Large intestine (tissue), 12 donors: ENCODE measurements at places on chromosomes 16 and 17. TPM values are rescaled to one million over a fixed set of nuclear protein-coding genes. Genes with fewer than 3 reads are reported as not detected.

NHLRC4 gene
- polyA plus RNA-seq, result 2.0 TPM

FNDC8 gene
- polyA plus RNA-seq, result 0.07 TPM

IGSF6 gene
- polyA plus RNA-seq, result 7.4 TPM

DDX42 gene
- 136 TPM for polyA plus RNA-seq

DNA sequence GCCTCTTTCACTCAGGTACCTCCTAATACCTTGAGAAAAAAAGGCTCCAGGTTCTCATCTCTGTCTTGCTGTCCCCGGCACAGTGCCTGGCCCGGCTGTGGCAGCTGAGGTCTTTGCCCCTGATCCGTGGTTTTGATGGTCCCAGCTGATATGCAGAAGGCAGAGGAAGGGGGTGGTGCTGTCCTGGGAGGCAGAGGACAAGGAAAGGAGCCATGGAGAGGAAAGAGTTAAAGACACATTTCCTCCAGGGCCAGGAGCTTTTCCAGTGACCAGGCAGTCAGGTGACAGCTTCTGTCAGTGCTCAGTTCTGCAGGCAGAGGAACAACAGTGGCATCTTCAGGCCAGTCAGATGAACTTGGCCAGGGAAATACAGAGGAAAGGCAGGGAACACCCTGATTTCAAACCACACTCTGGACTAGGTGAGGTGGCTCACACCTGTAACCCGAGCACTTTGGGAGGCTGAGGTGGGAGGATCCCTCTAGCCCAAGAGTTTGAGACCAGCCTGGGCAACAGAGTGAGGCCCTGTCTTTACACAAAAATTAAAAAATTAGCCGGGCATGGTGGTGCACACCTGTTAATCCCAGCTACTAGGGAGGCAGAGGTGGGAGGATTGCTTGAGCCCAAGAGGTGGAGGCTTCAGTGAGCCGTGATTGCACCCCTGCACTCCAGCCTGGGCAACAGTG, 3.3 kb upstream of the COG1 start:
- peaks cover 10% of the 10 kb centered on the region for H3K4me1 ChIP-seq
- DNase-seq, result peak; percentile 73
- H3K27me3 ChIP-seq, result peaks cover 4% of the 10 kb centered on the region
- H3K36me3 ChIP-seq, result no peaks in the 10 kb centered on the region

GRCh38 chr17:53721101-53721500, 101.6 kb upstream of the KIF2B start:
- H3K27ac ChIP-seq, result no peak overlapping the region
- H3K4me3 ChIP-seq, result no peak overlapping the region
- H3K36me3 ChIP-seq, result no peaks in the 10 kb centered on the region
- no peaks in the 10 kb centered on the region for H3K4me1 ChIP-seq
- H3K27me3 ChIP-seq, result no peaks in the 10 kb centered on the region
- no peak for DNase-seq

DNA sequence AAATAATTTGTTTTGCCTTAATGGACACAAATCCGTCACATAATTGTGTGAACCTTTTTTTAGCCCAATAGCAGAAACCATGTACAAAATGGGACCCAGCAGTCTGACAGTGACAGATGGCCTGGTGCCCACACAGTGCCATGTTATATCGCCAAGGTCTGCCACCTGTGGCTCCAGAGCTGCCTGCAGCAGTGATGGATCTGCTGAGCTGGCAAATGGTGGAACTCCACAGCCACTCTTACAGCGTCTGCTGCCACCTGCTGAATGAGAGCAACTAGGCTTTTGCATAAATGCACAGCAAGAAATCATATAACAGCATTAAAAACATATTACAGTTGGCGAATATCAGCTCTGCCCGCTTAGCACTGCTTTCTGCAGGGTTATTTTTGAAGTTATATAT, 59.4 kb downstream of the NUP93 start:
- no peak overlapping the region for H3K27ac ChIP-seq
- no peaks in the 10 kb centered on the region for H3K4me1 ChIP-seq
- no peaks in the 10 kb centered on the region for H3K27me3 ChIP-seq

GRCh38 chr16:29975811-29976511, 2.3 kb downstream of the TAOK2 start:
- H3K4me1 ChIP-seq, result peaks cover 16% of the 10 kb centered on the region
- H3K27ac ChIP-seq, result no peak overlapping the region
- H3K36me3 ChIP-seq, result peaks cover 41% of the 10 kb centered on the region
- no peak for DNase-seq
- peak overlapping the region; percentile 96 for H3K4me3 ChIP-seq
- H3K27me3 ChIP-seq, result no peaks in the 10 kb centered on the region

- no peaks in the 10 kb centered on the region for H3K27me3 ChIP-seq
- H3K27ac ChIP-seq, result no peak overlapping the region
- DNase-seq, result peak; percentile 16
- no peak overlapping the region for H3K4me3 ChIP-seq
- no peaks in the 10 kb centered on the region for H3K4me1 ChIP-seq
Observed at GRCh38 chr17:67046398-67046797, 2.0 kb downstream of the CACNG1 start.

GRCh38 chr16:69179328-69180010, 7.5 kb upstream of the SNTB2 start:
- peaks cover 12% of the 10 kb centered on the region for H3K4me1 ChIP-seq
- peak overlapping the region; percentile 21 for H3K27ac ChIP-seq
- H3K4me3 ChIP-seq, result no peak overlapping the region
- peak; percentile 68 for DNase-seq
- H3K36me3 ChIP-seq, result no peaks in the 10 kb centered on the region

GRCh38 chr17:596287-596686, 118.4 kb downstream of the VPS53 start:
- peaks cover 18% of the 10 kb centered on the region for H3K4me1 ChIP-seq
- H3K27me3 ChIP-seq, result no peaks in the 10 kb centered on the region
- H3K27ac ChIP-seq, result peak overlapping the region; percentile 93
- H3K36me3 ChIP-seq, result peaks cover 15% of the 10 kb centered on the region
- H3K4me3 ChIP-seq, result no peak overlapping the region
- DNase-seq, result peak; percentile 96

DNA sequence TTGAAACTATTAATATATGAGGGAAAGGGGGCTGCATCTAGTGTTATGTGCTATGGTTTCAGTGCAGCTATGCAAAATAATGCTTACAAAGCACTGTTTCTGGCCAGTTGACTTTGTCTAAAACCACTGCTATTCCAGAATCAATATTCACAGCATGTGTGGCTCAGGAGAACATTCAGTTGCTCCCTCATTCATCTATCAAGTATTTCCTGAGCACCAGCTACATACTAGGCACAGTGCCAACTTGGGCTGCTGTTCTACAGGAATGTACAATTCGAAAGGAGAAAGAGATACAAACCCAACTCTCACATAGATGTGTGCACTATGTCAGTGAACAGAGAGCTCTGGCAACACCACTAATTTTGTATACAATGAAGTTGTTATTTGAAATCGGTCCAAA, 183.0 kb downstream of the PHKB start:
- H3K36me3 ChIP-seq, result peaks cover 6% of the 10 kb centered on the region
- H3K4me1 ChIP-seq, result no peaks in the 10 kb centered on the region
- H3K27ac ChIP-seq, result no peak overlapping the region
- H3K27me3 ChIP-seq, result no peaks in the 10 kb centered on the region

- H3K27me3 ChIP-seq, result peaks cover 9% of the 10 kb centered on the region
- DNase-seq, result no peak
- H3K36me3 ChIP-seq, result peaks cover 9% of the 10 kb centered on the region
- H3K27ac ChIP-seq, result peak overlapping the region; percentile 95
- H3K4me1 ChIP-seq, result no peaks in the 10 kb centered on the region
- no peak overlapping the region for H3K4me3 ChIP-seq
Observed at GRCh38 chr16:79592186-79592585, 8.4 kb downstream of the MAF start.

DNA sequence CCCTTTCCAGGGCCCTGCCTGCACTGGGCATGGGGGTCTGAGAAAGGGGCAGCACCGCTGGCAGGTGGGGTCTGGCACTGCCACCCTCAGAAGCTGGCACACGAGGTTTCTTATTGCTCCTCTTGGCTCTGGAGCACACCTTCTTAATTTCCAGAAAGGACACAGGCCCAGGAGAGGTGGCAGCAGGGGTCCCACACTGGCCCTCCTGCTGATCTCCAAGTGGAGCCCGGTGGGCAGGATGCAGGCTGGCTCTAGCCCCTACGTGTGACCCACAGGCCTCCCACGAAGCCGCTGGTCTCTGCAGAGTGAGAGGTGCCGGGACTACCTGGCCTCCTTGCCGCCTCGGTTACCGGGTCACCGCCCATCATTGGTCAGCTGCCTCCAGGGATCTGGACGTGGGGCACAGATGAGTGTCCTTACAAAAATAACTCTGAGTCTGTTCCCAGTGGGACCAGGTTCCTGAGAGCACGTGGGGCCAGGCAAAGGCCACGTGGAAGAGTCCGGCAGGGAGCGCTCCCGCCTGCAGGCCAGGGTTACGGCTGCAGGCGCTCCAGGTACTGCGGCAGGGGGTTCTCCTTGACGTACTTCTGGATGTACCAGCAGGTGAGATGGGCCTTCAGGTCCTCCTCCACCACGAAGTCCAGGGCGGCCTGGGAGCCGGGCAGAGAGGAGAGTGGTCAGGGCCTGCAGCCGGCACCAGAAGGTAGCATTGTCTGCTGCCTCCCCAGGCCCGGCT, 10.3 kb downstream of the NATD1 start:
- no peak overlapping the region for H3K27ac ChIP-seq
- no peak for DNase-seq
- no peak overlapping the region for H3K4me3 ChIP-seq
- H3K27me3 ChIP-seq, result no peaks in the 10 kb centered on the region
- no peaks in the 10 kb centered on the region for H3K36me3 ChIP-seq

DNA sequence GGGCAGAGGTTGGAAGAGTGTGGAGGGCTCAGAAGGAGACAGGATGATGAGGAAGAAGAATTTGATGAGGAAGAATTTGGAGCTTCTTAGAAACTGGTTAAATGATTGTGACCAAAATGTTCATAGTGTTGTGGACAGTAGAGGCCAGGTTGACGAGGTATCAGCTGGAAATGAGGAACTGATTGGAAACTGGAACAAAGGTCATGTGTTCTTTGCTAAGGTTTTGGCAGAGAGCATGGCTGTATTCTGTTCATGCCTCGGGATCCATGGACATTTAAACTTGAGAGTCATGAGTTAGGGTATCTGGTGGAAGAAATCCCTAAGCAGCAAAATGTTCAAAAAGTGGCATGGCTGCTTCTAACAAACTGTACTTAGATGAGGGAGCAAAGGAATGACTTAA, 19.3 kb downstream of the CHMP6 start:
- no peaks in the 10 kb centered on the region for H3K36me3 ChIP-seq
- no peak overlapping the region for H3K4me3 ChIP-seq
- no peak for DNase-seq
- no peaks in the 10 kb centered on the region for H3K4me1 ChIP-seq
- H3K27me3 ChIP-seq, result peaks cover 5% of the 10 kb centered on the region
